Testis (tissue), 5 donors: ENCODE measurements at places on chromosomes 6 and 20. TPM values are rescaled to one million over a fixed set of nuclear protein-coding genes. Genes with fewer than 3 reads are reported as not detected.

DSP gene
- 3.6 TPM for total RNA-seq

FAM83B gene
- 1.3 TPM for total RNA-seq

TULP1 gene
- total RNA-seq = 0.87 TPM

BYSL gene
- 18.7 TPM for total RNA-seq

CYP39A1 gene
- total RNA-seq = 13.5 TPM

HDGFL1 gene
- total RNA-seq = 92.2 TPM

PPIL6 gene
- total RNA-seq = 15.2 TPM

GSTA3 gene
- total RNA-seq = 26.7 TPM

DAAM2 gene
- total RNA-seq = 64.5 TPM

ZC2HC1B gene
- 4.6 TPM for total RNA-seq

ZNF165 gene
- total RNA-seq = 9.2 TPM

GMPR gene
- total RNA-seq = 215 TPM
